NCI-H1694 (cell line): ENCODE measurements at places on chromosomes 2 and 18.

DNA sequence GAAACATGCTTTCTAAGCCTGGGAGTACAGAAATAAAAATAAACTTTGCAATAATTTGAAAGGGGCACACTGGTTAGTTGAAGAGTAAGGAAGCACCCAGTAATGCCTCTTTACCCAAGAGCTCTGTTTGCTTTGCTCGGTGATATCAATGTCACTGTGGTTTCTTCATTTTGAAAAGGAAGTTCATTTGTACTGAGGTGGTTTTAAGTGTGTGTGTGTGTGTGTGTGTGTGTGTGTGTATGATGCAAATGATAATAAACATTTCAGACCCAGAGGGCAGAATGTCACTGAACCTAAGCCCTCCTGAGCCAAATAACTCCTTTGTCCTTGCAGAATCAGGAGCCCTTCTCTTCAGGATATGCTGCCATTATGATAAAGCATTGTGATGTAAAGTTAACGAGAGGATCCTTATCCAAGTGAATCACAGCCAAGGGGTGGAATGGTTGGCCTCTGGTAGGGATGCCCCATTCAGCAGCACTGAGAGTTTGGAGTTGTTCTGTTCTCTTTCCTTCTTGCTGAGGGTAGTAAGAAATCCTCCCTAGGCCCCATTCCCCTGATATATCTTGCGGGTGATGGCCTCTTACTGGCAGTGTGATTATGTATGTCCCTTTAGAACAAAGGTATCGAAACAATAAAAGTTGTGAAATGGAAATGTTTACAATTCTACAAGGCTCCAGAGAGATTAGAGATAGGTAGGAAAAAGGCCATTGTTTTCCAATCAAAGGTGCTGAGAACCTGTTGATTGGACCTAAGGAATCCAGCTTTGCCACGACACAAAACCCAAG lies 7.6 kb downstream of the ITGA6 start:
- DNase-seq = no peak

GRCh38 chr2:7025082-7025481 lies 107.9 kb downstream of the RNF144A start:
- no peak for DNase-seq

DNA sequence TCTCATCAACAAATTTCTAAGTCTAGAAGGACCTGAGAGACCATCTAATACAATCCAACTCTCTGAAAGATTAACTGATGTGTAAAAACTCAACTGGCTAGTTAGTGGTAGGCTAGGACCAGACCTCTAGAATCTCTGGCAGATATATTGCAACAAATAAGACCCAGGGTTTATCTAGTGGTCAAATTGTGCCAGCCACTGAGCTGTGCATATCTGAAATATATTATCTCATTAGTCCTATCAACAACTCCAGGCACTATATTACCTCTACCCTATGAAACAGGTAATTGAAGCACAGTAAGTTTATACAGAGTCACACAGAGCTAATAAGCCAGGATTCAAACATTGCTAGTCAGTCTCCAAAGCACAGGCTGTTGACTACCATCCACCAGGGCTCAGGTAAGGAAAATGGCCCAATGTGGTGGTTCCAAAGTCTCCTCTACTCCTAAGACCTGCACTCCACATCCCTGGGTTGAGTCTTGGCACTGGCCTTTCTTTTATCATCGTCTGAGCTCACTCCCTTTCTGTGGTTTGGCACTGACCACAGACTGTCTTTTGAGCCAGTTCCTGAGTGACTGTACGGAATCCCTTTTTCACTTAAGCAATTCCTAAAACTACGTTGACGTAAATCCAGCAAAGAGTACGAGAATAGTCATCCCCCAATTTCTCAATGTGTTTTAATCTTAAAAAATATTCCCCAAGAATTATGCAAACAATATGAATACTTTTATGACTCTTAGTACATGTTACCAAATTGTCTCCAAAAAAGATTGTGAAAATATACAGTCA lies 11.9 kb upstream of the PID1 start:
- DNase-seq = no peak

GRCh38 chr18:23207994-23208393 lies 72.7 kb downstream of the CABLES1 start:
- no peak for DNase-seq

- no peak for DNase-seq
Measured at GRCh38 chr2:190607657-190608357, 41.1 kb upstream of the NAB1 start.
